ENCODE measurements at places on chromosomes 3 and 15. TPM values are rescaled to one million over a fixed set of nuclear protein-coding genes. Genes with fewer than 3 reads are reported as not detected.

The ITPKA gene
- total RNA-seq = 15.6 TPM

The ZCWPW2 gene
- total RNA-seq = 0.74 TPM

The ACTRT3 gene
- 3.7 TPM for total RNA-seq

The UQCC5 gene
- 1.2 TPM for total RNA-seq

The CFAP100 gene
- total RNA-seq = not detected

The SAXO2 gene
- total RNA-seq = 0.50 TPM

The ANKRD63 gene
- not detected for total RNA-seq

The FGD5 gene
- under 0.01 TPM for total RNA-seq

The CDHR4 gene
- total RNA-seq = not detected

The SERINC4 gene
- total RNA-seq = 0.15 TPM

The NUP210 gene
- not detected for total RNA-seq

The ALPK3 gene
- total RNA-seq = 0.84 TPM

All from bronchus fibroblast of lung (primary cell).